ENCODE measurements at places on chromosomes 5 and 9.

GRCh38 chr9:127123064-127123890 lies 842 bp upstream of the ANGPTL2 start:
- no peak for DNase-seq

DNA sequence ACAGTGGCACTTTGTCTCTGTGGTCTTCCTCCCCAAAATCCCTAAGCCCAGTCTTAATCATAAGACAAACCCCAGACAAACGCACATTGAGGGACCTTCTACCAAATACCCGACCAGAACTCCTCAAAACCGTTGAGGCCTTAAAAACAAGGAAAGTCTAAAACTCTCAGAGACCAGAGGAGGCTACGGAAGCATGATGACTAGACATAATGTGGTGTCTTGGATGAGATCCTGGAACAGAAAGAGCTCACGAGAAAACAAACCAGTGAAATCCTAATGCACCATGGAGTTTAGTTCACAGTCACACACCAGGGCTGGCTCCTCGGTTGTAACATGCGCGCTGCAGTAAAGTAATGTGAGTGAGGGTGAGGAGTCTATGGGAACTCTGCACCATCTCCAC lies 58.4 kb downstream of the OTULIN start:
- no peak for DNase-seq

DNA sequence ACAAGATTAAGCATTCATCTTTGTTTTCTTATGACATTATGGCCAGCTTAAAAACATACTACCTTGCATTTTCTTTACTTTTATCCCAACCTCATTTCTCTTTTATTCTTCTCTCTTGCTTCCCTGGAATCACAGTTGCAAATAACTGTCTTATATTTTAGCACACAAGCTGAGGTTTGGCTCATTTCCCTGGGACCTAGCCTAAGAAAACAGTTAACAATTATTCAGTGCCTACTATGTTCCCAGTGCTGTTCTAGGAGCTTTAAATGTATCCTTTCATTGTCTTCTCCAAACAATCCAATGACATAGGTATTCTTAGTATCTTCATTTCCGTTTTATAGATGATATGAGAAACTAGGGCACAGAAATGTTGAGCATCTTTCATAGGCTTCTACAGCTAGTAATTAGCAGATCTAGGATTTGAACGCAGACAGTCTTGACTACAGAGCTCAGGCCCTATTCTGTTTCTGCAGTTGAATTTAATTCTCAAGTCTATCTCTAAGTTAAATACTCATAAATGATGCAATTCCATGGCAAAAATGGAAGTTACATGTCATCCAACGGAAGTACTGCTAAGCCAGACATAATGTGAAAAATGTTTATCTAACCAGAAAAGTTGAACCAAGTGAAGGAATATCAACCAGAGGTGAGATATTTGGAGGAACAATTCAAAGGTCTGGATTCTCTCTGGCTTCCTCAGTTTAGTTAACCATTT lies 52.3 kb upstream of the MTAP start:
- no peak for DNase-seq

DNA sequence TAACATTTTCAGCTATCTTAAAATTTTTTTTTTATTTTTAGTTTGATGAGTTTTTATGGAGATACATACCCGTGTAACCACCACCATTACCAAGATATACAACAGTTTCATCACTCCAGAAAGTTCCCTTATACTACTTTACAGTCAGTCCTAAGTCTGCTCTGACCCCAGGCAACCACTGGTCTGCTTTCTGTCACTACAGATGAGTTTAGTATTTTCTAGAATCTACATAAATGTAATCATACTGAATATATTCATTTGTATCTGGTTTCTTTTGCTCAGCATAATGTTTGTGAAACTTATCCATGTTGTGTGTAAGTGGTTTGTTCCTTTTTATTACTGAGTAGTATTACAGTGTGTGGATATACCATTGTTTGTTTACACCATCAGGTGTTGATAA lies 127.8 kb downstream of the GAS1 start:
- DNase-seq = no peak

DNA sequence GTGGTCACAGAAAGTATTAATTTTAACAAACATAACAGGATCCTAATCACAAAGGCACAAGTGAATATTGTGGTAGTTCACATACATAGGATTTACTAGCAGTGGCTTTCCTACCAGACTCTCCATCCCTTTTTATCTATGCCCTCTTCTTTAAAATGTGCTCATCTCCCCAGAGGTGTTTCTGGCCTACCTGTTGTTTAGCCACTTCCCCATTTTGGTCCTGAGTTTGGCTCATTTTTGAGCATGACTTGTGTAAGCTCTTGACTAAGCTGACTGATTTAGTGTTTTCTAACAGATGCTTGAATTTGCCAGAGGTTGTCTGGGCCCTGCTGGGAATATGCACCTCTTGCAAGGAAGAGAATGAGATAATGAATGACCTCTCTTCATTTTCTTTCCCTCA lies 517.7 kb upstream of the CLINT1 start:
- DNase-seq = no peak

- no peak for DNase-seq
Measured at GRCh38 chr5:104265531-104266140, 703.0 kb upstream of the NUDT12 start.

- no peak for DNase-seq
Measured at GRCh38 chr9:126869368-126869767, 8.9 kb downstream of the ZBTB34 start.

- no peak for DNase-seq
Measured at GRCh38 chr5:158175934-158176481, 317.1 kb upstream of the CLINT1 start.

GRCh38 chr5:76213858-76214257 lies 130.7 kb downstream of the SV2C start:
- DNase-seq = no peak

GRCh38 chr5:7644723-7645122 lies 206.2 kb downstream of the CFAP90 start:
- DNase-seq = no peak

GRCh38 chr9:93025736-93026135 lies 32.8 kb upstream of the SUSD3 start:
- DNase-seq = no peak

DNA sequence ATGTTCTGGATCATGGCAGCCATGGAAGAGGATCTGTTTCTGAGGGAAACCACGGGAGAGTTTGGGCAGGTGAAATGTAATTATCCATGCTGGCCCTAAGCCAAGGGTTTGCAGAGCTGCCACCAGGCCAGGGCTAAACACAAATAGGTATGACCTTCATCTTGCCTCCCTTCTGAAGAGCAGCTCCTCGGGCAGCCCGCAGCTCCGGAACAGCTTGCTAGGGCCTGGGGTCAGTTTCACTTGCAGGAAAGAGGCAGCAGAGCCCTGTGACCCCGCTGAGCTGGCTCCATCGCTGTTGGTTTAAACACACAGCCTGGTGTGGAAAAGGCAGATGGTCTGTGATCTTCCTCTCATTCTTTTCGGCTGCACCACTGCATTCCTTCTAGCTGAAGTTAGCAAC lies 141.4 kb downstream of the TMEM38B start:
- no peak for DNase-seq

- no peak for DNase-seq
Measured at GRCh38 chr9:92036756-92037155, 78.5 kb downstream of the SPTLC1 start.

- no peak for DNase-seq
Measured at GRCh38 chr5:97049175-97049574, 93.2 kb downstream of the LIX1 start.

GRCh38 chr5:156893517-156893916 lies 43.4 kb downstream of the PPP1R2B start:
- no peak for DNase-seq

GRCh38 chr9:3873818-3874217 lies 348.0 kb upstream of the RFX3 start:
- no peak for DNase-seq

DNA sequence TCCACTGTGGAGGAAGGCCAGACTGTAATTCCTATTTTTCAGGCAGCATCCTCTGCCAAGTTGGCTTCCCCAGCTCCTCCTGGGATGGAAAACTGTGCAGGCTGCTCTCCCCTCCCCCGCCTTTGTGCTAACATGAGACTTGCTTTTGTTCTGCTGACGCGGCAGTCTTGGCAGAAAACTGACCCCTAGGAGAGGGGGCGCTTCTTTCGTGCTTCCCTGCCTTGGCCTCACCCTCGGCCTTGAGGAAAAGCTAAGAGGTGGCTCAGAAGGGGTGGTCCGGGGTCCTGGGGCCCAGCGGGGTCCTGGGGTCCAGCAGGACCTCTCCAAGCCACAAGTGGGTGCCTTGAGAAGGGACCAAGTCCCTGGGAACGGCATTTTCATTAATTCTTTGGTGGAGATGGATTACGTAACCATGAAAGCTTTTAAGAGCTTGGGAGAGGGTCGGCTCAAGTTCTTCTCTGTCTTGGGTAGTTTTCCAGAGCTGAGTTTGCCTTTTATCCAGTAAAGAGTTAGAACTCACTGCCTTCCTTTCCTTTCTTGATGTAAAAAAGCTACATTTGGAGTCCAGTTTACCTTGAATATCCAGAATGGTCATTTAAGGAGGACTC lies 51.0 kb downstream of the SH3PXD2B start:
- DNase-seq = no peak

- DNase-seq = no peak
Measured at GRCh38 chr9:111320631-111321030, 9.4 kb downstream of the OR2K2 start.

- no peak for DNase-seq
Measured at GRCh38 chr9:35605351-35606137, 482 bp downstream of the TESK1 start.

- DNase-seq = no peak
Measured at GRCh38 chr9:19446361-19446861, 37.6 kb downstream of the ACER2 start.

- DNase-seq = no peak
Measured at GRCh38 chr9:134890155-134890495, 9.5 kb downstream of the FCN2 start.

- no peak for DNase-seq
Measured at GRCh38 chr5:177425196-177425800, 1.2 kb upstream of the GRK6 start.

- no peak for DNase-seq
Measured at GRCh38 chr9:90640361-90640760, 2.3 kb downstream of the DIRAS2 start.

DNA sequence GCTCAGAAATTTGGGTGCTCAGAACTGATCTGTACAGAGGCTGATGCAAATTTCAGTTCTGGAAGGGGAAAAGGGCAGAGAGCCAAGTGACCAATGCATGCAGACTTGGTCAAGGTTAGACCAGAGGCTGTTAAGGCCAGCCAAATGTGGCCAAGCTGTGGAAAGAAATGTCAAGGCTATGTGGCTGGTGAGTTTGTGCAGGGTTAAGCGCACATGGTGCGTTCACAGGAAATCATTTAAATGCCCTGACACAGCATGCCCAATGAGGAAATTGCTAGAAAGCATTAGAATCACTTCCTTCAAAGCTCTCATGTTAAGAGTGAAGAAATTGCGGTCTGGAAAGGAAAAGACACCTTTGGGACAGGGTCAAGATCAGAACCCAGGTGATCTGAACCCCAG lies 58.0 kb downstream of the PTPN3 start:
- no peak for DNase-seq

GRCh38 chr5:751496-751895 lies 33.0 kb downstream of the ZDHHC11B start:
- no peak for DNase-seq

- no peak for DNase-seq
Measured at GRCh38 chr5:160352308-160352707, 18.1 kb downstream of the C1QTNF2 start.

DNA sequence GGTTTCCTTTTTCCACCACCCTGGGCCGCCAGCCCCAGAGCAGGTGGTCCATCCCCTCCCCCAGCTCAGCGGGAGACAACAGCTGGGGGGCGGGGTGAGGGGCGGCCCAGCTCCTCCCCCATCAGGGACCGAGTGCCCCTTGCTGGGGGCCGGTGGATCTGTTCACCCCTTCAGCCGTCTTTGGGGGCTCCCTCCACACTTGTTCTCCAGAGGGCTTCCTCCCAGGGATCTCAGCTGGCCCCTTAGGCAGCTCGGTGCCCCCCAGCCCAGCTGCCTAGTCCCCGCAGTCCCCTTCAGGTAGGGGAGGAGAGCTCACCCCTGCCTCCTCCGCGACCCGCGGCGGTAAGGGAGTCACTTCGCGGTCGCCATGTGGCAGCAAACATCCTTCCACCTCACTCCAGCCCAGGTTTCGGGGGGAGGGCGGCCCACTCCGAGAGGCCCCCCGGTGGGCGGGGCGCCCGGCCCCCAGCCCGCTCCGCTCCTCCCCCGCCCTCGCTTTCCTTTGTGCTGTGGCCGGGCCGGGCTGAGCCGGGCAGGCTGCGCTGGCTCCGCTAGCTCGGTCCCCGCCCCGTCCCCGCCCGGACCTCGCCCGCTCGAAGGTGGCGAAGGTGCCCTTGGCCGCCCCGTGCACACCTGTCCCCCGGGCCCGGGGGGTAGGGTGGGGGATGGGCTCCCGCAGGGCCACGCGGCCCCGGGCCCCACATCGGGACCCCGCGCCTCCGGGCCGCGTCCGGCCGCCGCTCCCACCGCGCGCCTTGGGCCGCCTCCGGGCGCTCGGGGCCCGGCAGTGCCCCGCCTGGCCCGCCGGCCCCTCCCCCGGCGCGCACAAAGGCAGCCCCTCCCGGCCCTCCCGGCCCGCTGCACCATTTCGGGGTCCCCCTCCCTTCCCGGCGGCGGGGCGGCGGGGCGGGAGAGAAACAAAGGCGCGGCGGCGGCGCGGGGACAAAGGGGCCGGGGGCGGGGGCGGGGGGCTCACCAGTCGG lies 683 bp downstream of the DBN1 start:
- no peak for DNase-seq

DNA sequence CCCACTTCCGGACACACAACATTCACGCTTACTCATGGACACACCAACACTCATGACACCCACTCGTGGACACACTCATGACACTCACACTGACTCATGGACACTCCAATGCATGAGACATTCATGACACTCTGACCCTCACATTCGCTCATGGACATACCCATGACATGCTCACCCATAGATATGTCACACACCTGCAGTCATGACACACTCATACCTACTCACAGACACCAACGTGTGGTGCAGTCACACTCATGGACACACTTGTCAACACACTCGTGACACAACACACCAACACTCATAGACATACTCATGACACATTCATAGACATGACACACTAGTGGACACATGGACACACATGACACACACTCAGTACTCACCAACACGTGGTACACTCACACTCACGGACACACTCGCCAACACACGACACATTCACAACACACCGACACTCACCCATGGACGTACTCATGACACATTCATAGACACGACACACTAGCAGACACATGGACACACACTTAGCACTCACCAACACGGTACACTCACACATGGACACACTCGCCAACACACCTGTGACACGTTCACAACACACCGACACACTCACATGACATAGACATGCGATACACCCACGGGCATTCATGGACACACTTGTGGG lies 73.4 kb downstream of the PHF2 start:
- no peak for DNase-seq
